Activated T-helper 17 cell treated with anti-CD3 and anti-CD28 coated beads, Interleukin-2, amount 50 U/mL, for 72 hours (primary cell): ENCODE measurements at places on chromosomes 5 and 9. TPM values are rescaled to one million over a fixed set of nuclear protein-coding genes. Genes with fewer than 3 reads are reported as not detected.

CLPTM1L gene
- 42.3 TPM for total RNA-seq

TEK gene
- not detected for total RNA-seq

CDKN2B gene
- total RNA-seq = 0.19 TPM

C5orf52 gene
- total RNA-seq = not detected

SPATA31A3 gene
- total RNA-seq = not detected

TPM2 gene
- total RNA-seq = 6.2 TPM

ACER2 gene
- total RNA-seq = 2.9 TPM

MSX2 gene
- total RNA-seq = not detected

PAEP gene
- total RNA-seq = not detected

CNTNAP3B gene
- total RNA-seq = not detected

ANKRD34B gene
- total RNA-seq = not detected

GIN1 gene
- 5.6 TPM for total RNA-seq

PARP8 gene
- 32.4 TPM for total RNA-seq
